ENCODE measurements at places on chromosomes 2 and 18.

DNA sequence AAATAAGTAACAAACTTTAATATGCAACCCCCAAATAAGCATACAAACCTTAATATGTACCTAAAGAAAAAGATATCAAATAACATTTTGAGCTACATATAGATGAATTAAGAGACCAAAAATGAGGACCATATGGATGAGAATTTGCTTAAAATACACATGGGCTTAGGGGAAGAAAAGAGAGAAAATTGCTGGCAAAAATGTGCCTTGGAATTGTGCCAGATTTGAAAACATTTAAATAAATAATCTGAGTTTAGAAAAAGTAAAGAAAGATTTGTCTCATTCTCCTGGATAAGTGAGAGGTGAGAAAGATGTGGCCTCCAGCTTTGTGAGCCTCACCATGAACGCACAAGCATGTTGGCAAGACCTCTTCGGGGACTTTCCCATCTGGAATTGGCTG lies 372.6 kb downstream of the SOX11 start:
- DNase-seq = no peak

GRCh38 chr18:78892177-78892576 lies 87.4 kb upstream of the SALL3 start:
- DNase-seq = no peak

DNA sequence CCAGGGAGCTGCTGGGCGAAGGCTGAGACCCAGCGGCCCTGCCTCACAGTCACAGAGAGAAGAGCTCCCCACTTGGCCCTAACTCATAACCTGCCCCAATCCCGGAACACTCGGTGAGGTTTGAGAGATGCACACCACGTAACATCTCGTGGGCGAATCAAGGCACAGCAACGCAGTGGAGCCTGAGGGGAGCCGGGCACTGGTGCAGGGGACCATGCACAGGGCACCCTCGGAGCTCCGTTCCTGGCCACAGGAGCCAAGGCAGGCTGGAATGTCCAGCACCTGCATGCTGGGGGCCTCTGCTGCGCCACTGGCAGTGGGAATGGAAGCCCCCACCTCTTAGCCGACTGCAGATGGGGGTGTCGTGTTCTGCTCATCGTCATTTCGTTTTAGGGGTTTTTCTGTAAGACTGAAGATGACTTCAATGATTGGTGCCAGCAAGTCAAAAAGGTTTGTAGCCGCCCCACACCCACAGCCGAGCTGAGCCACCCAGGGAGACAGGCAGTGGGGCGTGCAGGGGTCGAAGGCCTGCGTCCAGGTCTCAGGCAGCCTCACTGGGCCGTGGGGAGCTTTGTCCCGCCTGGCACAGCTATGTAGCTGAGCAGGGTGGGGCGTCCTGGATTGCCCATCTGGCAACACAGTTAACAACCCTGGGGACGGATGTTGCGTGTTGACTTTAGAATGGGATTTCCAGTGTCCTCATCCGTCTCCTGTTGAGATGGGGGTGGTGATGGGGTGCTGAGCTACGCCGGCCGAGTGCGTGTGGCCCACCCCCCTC lies 16.1 kb downstream of the DTYMK start:
- no peak for DNase-seq

DNA sequence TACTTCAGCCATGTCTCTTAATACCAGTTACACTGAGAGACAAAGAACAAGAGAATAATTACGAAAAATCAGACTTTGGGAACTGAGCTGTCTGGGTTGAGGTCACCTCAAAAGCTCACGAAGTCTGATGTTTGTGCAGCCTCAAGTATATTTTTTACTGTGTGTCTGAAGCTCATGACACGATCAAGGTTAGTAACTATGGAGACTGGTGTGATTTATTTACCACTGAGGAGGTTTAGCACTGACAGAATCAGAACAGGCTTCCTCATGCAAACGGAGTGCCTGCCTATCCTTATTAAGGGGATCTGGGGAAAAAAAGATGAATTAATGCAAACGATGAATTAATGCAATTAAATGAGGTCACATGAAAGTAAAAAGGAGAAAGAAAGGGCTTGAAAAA lies 61.1 kb upstream of the RAPH1 start:
- no peak for DNase-seq

GRCh38 chr2:208224802-208225201 lies 30.1 kb downstream of the IDH1 start:
- DNase-seq = no peak

DNA sequence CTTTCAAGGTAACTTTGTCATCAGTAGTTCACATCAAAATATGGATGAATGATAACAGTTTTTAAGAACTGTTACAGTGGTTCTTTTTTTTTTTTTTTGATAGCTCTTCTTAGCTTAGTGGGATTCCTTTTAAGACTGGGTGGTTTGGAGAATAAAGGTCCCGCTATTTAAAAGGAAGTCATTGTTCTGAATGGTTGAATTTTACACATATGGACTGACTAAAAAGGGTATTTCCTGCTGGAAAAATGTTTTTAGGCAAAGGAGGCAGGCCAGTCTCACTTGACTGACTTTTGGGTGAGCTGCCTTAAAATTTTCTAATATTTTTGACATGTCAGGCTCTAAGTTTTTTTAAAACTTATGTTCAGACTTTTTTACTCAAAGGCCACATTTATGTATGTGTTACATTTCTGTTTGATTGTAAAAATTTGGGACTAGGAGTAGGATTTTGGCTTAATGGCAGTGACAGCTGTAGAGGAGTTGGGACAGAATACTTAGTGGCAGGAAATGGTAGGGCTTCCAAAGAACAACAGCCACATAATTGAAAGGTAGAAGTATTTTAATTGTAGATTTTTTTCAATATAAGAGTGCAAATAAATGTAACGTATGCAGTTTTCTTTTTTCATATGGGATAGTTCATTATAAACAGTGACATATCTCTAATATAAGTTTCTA lies 13.7 kb downstream of the VAPA start:
- DNase-seq = no peak

DNA sequence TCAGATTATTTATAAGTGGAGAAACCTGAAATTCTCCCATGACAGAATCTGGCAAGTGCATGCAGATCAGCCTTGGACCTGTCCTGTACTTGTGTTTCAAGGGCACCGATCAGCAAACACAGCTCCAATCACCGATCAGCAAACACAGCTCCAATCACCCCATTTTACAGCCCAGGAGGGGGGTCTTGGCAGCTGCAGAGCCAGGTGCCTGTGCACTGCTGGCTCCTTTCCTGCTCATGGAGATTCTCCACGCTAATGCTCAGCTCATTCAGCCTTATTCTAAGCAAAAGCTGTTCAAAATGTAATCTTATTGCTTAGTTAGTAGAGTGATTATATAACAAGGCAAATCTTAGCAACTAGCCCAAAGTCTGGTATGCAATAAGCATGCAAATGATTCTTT lies 623.1 kb upstream of the HS6ST1 start:
- no peak for DNase-seq

DNA sequence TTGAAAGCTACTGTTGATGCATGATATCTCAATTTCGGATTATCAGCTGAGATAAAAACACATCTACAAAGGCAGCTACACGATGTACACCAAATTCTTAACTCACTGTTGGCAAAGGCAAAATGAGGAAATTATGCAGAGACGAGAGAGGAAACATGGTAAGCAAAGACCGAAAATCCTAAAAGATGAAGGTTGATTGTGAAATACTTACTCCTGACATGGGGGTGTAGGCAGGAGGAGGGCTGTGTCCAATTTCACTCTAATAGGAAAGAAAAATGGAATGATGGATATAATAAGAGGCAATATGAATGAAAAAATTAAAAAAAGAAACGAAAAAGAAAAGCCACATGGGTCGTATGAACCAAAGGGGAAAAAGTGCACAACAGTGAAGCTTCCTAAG lies 831.3 kb downstream of the CPS1 start:
- DNase-seq = no peak

DNA sequence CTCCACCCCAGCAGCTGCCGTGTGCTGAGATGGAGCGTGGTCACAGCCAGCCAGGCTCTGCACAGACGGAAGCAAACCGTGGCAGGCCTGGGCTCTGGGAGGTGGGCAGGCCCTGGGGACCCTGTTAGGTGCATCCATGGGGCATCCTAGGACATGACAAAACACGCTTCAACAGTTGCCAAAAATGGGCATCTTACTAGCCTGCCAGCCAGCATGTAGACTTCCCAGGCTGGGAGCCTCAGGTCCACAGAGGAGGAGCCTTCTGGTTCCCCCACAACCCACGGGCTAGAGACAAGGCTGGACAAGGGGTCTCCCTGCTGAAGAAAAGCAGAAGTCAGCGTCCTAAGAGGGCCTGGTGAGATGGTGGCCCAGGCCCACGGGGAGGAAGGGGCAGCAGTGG lies 139.5 kb downstream of the HDAC4 start:
- no peak for DNase-seq

- DNase-seq = peak; percentile 20
Measured at GRCh38 chr2:173866874-173867618, 98.1 kb downstream of the SP3 start.

DNA sequence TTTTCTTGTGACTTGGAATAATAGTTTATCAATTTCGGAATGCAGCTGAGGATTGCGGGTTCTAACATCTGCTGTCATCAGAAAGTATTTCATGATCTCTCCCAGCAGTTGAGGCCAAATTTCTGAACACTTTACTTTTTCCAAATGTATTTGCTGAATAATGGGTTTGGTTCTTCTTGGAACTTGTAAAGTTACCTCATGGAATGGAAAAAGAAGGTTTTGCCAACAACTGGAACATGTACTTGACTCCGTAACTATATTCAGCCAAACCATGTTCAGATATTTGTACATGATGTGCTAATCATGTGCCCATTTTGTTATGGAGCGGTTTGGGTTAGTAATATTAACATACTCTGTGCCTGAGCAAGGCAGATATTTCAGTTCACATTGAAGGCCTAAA lies 119.6 kb downstream of the LCLAT1 start:
- DNase-seq = peak; percentile 39

- no peak for DNase-seq
Measured at GRCh38 chr18:78540636-78541529, 438.7 kb upstream of the SALL3 start.

DNA sequence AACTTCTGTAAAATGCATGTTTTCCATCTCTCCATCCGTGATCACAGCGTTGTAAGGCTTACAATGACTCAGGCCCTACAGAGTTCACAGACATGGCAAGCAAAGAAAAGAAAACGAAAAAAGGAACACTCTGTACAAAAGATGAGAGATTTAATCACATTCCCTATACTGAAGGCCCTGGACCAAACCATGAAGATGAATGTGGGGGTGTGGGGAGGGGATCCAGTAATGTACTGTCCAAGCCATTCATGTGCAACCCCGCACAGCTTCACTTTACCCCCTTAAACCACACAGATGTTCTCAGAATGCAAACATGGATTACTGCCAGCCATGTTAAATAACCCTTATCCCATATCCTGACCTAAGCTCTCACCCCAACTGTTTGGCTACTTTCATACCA lies 391.1 kb downstream of the NCKAP5 start:
- no peak for DNase-seq

DNA sequence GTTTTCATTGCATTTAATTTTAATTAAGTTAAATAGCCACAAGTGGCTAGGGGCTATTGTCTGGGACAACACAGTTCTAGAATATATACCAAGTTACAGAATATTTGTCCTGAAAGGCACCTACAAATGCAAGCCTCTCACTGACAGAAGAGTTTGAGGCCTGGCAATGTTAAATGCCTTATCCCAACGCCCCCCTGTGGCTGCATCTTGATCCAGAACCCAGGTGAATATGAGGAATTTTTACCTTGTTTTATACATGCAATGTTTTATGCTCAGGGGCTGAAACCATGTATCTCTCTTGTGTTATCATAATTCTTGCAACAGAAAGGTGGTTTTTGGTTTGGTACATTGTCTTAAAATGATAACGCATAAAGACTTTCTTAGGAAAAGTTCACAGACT lies 71.8 kb upstream of the SEC11C start:
- no peak for DNase-seq

DNA sequence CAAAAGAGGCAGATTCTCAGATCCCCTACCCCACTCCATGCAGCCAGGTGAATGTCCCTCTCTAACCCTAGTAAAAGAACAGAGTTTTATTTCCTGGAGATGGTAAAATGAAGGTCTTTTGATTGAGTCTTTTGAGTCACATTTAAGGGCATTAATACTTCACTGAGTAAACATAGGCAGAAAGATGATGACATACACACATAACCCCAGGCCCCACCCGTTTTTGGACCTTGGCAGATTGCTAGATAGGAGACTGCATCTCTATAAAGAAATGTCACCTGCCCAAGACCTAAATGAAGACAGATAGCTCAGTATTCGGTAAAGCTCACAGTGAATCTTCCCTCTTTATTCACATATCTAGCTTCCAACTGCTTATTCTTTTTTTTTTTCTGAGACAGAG lies 28.3 kb upstream of the PEX13 start:
- no peak for DNase-seq

GRCh38 chr18:58060254-58060653 lies 16.2 kb downstream of the NEDD4L start:
- DNase-seq = no peak

GRCh38 chr2:120736624-120737339 lies 1.1 kb downstream of the GLI2 start:
- peak; percentile 99 for DNase-seq

DNA sequence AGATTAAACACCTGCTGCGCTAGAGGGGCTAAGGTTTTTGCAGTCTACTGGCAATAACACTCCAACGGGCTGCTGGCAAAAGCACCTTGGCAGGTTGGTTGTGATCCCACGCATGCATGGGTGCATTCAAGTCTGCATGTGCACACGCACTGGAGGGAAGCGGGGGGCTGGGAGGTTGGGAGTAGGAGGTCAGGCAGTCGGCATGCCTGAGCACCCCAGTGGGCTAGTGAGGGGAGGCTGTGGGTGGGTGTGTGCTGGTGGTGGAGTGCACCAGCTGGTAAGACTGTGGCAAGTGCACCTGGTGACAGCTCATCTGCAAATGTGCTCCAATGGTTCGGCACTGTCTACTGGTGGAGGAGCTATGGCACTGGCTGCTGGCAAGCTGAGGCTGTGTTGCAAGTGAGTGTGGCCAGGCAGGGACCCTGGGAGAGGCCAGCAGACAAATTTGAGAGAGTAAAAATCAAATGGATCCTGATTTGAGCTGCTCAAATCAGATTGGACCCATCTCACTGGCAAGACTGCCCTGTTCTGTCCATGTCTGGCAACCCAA lies 460.6 kb upstream of the DSEL start:
- no peak for DNase-seq

GRCh38 chr18:48623468-48624235 lies 84.8 kb downstream of the CTIF start:
- DNase-seq = peak; percentile 96

DNA sequence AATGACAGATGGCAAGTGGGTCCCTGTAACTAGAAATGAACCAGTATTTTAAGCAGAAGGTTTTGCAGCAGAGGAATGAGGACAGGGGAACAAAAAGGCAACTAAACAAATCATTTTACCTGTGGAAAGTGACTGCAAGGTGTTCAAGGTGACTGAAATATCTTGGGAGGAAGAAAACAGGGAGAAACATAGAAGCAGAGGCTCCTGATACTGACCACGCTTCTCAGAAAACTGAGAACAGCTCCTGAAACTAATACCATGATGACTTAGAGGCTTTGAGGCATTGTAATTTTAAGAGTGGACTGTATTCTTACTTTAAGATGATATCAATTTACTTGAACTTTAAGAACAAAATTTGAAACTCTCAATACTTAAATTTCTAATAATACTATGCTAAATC lies at the start of gene DYTN:
TSS of gene DYTN (minus strand) at position 101 of the 400 bp plus-strand sequence. CDS start 117 bp downstream, outside the sequence.
- DNase-seq = no peak

All from fibroblast of skin of abdomen (primary cell).